ENCODE measurements at places on chromosomes 1 and 21.

GRCh38 chr1:119266386-119266785 lies 102.2 kb upstream of the HAO2 start:
- DNase-seq: no peak

DNA sequence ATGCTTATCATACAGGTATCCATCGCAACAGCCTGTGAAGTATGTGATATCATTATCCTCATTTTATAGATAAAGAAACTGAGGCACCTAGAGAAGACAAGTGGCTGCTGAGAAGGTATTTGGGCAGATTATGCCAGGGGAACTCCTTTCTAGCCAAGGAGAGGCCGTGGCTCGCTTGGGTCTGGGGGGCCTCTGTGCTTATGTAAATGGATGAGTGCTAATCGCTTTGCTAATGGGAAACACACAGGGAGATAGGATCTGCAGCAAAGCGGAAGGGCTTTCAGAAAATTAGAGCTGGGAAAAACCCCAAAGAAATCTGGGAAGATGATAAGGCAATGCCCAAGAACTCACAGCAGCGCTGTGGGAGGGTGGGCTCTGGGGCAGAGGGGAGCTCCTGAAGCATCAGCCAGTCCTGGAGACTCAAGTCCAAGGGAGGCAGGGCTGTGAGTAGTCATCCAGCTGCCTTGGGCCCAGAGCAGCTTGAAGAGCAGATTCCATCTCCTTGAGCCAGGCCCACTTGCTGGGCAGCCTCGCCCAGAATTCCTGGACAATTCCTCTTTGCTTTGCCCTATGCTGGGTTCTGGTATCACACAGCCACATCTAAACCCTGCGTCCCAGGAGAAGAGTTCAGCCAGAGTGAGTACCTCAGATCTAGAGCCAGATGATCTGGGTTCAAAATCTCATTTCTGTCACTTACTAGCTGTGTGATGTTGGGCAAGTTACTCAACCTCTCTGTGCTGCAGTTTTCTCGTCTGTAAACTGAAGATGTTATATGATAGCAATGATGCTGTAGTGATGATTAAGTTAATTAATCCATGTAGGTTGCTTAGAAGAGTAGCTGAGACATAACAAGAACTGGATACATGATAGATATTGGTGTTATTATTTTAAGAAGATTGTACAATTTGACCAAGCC lies 36.7 kb downstream of the FOXD2 start:
- no peak for DNase-seq

DNA sequence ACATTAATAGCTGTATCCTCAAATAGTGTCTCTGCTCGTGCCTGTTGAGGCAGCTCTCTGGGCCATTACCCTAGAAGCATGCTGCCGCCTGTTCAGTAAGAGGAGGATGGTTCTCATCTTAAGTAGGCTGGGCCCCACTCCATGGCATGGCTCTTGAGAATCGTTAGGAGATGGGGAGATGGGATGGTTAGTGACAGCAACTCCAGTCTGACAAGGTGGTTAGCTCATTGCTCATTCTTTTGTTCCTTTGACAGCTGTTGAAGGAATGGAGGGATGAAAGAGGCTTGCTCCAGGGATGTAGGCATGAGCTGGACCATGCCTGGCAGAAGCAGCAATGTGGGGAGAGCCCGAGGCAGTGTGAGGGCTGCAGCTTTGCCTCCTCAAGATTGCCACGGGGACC lies 68.2 kb downstream of the MAP10 start:
- no peak for DNase-seq

GRCh38 chr1:238639861-238640260 lies 746.5 kb upstream of the CHRM3 start:
- no peak for DNase-seq

DNA sequence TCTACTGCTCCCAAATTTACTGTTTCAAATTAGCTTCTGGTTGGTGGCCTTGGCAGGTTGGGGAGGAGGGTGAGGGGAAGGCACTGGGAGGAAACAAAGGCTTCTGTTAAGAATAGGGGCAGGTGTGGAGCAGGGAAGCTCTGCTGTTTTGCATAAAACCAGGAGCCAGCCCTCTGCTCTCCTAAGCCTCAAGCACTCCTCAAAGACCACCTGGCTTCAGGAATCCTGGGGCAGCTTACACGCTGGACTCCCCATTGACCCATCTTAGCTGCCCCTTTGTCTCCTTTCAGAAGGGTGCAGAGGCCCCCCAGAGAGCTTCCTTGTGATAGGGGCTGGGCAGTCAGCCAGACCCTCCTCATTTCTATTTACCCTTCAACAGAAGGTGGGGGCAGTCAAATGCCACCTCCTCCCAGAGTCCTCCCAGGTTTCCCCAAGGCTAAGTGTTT lies 11.5 kb upstream of the DHRS3 start:
- no peak for DNase-seq

DNA sequence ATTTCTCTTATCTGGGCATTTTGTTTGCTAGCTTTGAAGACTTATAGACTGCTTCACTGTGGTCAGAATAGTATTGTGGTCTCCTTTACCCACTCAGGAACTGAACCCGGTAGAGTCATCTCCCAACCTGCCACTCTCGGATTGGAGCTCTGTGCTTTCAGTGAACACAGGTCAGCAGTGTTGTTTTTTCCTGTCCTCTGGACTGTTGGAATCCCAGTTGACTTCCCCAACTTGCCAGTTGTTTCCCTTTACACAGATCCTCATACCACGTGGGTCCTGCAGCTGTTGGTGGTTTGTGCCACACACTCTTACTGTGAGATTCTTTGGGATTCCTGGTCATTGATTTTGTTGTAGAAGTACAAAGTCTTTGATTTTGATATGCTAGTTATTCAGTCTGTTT lies 214.1 kb downstream of the DYRK1A start:
- DNase-seq: no peak

- no peak for DNase-seq
Observed at GRCh38 chr1:10242135-10242534, 31.8 kb downstream of the KIF1B start.

- no peak for DNase-seq
Observed at GRCh38 chr1:47934243-47934805, 62.9 kb downstream of the TRABD2B start.

- DNase-seq: no peak
Observed at GRCh38 chr1:35603468-35603867, 30.4 kb downstream of the TFAP2E start.

DNA sequence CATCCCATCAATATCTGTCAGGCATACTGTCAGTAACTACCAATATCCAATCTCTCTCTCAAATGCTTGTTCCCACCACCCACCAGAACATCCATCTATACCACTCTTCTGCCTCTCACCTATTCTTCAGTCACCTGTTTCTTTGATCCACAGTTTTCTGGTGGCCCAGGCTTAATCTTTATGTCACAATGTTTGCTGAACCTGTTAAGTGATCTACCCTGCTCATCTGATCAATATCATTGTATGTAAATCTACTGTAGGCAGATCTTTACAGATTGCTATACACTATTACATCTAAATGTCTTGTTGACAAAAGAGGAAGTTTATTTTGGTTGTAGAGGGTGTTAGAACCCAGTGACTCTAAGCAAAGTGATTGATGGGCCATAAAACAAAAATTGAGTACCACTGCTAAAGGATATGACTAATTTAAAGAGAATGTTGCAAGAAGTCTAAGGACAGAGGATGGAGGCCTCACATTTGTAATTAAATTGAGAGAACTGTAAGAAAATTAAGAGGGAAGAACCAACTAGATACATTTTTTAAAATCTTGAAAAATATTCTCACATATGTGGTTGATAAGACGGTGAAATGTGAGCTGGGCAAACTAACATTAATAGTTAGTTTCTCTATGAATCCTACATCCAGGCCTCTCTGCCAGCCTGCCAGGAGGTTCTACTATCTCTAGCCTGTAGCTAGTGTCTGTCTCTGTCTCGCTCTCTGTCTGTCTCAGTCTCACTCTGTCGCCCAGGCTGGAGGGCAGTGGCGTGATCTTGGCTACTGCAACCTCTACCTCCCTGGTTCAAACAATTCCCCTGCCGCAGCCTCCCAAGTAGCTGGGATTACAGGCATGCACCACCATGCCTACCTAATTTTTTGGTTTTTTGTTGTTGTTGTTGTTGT lies 34.1 kb downstream of the EGLN1 start:
- no peak for DNase-seq

DNA sequence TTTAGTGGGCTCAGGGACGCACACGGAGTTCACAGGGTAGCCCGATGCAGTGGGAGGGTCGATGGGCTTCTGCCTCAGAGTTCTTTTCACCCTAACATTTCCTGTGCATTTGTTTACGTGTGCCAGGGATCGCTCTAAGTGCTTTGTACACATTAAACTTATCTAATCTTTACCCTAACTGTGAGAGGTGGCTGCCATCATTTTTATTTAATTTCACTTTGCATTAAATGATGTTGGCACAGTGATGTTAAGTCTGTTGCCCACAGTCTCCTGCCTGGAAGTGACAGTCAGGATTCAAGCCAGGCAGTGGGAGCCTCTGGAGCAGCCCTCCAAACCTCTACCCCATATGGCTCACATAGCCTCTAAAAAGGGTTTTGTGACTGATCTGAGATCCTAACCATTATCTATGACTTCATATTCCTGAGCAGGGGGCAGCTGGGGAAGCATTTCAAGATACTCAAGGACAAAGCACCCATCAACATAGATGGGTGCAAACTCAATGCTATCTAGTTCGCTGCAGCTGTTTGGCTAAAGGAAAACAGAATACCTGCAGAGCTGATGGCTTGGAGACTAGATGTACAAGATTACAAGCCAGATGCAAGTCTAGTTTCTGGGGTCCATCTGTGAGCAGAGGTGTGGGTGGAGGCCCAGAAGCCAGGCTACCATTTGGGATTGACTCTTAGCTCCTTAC lies 303.8 kb downstream of the DISC1 start:
- no peak for DNase-seq

DNA sequence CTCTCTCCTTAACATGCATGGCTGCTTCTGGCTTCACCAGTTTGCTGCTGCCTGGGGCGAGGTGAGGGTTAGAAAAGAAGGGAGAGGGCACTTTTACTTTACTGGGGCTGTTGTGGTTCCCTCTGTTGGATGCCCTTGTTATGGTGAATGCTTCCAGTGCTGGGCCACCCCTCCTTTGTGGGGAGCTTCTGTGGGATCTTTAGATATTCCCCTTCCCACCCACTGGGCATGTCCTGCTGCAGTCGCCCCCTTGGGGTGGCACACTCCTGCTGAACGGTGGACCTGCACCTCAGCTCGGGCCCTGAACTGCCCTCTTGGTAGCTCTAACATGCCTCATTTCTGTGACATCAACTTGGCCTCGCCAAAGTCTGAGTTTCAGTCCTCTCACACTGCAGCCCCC lies 6.0 kb downstream of the TNN start:
- DNase-seq: no peak

DNA sequence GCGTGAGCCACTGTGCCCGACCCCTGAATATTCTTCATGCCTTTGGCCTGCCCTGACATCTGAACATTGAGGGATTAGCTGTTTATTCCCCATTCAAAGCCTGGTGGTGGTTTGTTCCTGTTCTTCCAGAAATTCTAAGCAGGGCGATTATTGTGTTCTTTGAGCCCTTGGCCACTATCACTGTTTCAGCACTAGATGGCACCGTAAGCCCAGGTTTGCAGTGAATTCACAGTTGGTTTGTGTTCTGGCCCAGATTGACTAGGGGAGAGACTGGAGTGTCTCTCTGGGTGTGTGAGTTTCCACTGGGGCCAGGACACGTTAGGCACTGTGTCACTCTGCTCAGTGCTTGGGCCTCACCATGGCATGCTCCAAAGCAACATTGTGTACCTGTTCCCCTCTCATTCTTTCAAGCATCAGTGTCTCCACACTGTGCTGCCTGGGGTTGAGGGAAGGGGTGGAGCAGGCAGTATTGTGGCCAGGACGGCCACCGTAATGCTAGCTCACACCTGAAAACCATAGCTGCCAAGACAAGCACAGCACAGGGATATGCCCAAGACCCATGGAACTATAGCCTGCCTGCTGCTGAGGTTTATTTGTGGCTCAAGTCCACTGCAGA lies 52.7 kb downstream of the PKN2 start:
- DNase-seq: no peak

GRCh38 chr1:57131257-57131656 lies 165.4 kb upstream of the C8B start:
- no peak for DNase-seq

DNA sequence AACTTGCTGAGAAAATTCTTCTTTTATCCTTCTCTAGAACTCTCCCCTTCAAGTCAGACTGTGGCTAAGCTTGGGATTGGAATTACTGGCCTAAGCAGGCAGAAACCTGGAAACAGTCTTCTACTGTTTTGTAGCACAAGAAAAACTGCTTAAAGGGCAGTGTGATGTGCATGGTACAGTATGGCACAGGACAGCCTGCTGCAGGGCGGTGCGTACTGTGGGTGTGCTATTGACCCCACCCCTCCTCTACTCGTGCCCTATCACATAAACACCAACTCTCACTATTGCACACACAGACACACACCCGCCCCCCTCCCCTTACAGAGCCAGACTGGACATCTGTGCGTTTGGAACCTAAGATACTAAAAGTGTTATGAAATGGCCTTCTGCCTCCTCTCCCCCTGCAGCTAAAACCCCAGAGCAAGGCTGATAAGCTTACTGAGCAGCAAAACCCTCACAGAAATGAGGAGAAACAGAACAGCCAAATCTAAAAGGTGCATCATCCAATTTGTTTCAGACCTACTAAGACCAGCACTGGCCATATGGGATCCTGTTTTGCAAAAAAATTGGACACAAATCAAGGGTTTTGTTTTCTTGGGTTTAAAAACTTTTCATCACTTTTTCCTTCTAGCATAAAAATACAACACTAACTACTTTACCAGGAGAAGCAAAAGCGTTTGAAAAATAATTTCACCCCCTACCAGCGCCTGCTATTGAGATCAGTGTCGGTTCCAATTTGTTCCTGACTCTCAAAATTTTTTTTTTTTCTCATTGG lies 355.8 kb upstream of the LYPLAL1 start:
- DNase-seq: no peak

- no peak for DNase-seq
Observed at GRCh38 chr1:53431805-53432565, 27.2 kb upstream of the DMRTB1 start.

GRCh38 chr1:168097921-168098528 lies 38.7 kb downstream of the GPR161 start:
- DNase-seq: no peak

GRCh38 chr1:185495007-185495406 lies 178.0 kb upstream of the IVNS1ABP start:
- DNase-seq: no peak

DNA sequence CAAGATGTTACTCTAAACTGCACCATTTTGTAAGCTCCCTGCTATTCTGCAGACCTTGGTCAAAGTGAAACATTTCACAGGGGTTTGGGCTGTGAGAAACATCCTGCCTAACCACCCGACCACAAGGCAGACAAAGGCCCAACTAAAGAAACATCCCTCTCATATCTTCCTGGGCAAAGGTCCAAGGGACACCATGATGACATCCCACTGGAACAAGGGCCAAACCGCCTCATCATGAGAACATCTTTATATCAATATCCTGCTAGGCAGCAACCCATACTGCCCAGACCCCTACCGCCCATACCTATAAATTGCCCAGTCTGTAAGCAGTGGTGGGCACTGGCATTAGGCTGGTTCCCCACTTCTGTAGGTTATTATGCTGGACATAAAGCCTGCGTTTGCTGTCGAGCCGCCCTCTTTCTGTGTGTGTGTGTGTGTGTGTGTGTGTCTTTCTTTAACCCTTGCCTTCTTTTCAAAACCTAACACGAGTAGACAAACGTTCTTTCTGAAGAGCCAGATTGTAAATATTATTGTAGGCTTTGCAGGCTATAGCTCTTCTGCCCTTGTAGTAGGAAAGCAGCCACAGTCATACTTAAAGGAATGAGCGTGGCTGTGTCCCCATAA lies 1.0 kb upstream of the PPIE start:
- DNase-seq: no peak
